Astrocyte (in vitro differentiated cells and primary cell): ENCODE measurements at places on chromosomes 3 and 15.
A peak's percentile ranks its signal among the peaks of the same experiment; 100 is the strongest.

DNA sequence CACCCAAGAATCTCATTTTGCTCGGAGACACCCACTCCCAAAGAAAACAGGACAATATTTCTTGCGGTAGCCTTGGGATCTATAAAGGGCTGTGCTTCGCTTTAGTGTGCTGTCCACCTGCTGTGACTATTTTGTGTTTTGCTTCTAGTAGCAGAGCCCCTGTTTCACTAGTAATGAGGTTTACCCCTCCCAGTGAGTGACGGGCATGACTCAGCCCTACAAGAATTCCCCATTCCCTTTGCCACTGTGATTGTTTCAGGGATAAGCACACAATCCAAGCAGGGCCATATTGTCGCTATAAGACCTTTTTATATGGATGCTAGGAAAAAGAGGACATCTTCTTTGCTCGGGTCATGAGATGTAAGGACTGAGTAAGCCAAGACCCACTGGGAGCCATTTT is 62.5 kb upstream of the FOXB1 start:
- DNase-seq: no peak

- no peak for DNase-seq
These were observed 324.0 kb upstream of the ROPN1 start for GRCh38 chr3:124316034-124316287.

GRCh38 chr3:4478261-4478660 is 11.2 kb upstream of the SUMF1 start:
- DNase-seq: no peak

DNA sequence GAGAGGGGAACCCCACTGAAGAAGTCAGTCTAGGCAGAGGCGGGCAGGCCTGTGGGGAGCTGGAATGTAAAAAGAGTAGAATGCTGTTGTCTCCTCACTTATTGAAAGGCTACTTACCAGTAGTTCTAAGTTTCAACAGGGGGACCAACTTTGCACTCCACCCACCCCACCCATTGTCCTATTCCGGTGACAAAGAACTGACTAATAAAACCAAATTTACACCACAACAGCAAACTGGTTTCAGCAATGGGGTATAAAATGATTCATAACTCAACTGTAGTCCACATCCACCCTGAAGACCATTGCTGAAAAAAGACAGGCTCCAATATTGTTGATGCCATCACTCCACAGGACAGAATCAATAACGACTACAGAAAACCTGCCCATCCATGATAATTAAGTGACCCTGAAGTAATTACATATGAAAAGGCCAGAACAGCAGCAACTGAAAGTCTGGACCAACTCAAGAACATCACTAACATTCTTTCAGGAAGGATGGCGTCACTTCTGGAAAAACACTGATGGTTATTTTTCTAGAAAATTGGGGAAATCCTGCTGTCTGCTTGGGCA is 80.2 kb downstream of the ABI3BP start:
- no peak for DNase-seq

DNA sequence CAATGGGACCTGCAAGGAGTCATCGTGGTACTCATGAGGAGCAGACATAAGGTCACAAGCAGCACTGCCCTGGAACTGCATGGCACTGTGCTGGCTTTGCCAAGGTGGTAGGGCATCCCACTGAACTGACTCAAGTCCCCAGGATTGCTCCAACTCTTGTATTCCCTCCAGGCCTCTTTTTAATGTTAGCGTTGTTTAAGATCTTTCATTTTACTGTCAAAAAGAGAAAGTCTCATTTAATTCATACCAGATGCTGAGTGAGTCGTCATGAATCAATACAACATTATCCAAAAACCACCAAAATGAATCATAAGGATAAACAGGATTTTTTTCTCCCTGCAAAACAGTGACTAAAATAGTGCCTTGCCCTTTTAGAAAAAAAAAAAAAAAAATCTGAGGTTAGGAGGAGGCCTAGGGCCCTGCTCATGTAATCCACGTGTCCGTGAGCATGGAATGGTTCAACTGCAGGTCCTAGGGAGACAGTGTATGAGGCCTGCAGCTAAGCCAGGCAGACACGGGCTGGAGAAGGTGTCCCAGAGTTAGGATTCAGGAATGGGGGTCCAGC is 36.7 kb upstream of the BLM start:
- peak; percentile 96 for DNase-seq

DNA sequence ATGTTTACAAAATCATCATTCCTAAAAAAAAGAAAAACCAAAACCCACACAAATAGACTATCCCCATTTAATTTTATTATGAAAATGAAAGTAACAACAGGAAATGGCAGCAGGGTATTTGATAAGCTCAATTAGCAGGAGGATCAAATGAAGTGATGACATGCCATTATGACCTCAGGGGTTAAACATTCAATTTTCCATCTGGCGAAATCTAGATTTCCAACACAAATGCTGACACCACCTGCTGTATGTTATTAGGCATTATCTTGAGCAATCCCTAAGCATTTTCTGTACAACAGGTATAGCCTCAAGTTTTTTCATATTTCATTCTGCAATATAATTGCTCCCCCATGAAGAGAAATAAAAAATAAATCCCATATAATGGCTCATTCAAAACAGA is 57.1 kb downstream of the SHQ1 start:
- no peak for DNase-seq
